ENCODE measurements at places on chromosomes 7 and 10.

GRCh38 chr10:82245906-82246560 lies 371.0 kb downstream of the NRG3 start:
- DNase-seq = no peak

DNA sequence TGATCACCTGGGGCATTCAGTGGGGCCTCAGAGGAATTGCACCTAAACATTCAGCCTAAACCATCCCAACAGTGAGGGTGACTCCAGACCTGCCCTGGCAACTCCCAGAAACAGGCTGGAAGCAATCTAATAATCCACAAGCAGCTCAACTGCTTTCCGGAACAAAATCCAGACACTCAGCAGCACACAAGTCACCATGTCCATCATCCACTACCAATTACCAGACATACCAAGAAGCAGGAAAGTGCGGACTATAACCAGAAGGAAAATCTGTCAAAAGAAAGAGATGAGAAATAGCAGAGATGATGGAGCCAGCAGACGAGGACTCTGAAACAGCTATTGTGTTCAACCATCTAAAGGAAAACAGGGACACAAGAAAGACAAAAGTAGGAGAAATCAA lies 342.6 kb upstream of the ZMIZ1 start:
- DNase-seq = no peak

GRCh38 chr10:70743430-70743788 lies 41.8 kb downstream of the TBATA start:
- no peak for DNase-seq

GRCh38 chr10:119680050-119680449 lies 28.9 kb downstream of the BAG3 start:
- DNase-seq = no peak

GRCh38 chr7:116420003-116420402 lies 79.5 kb upstream of the CAV2 start:
- no peak for DNase-seq

GRCh38 chr10:71396084-71396710 lies 523 bp upstream of the CDH23 start:
- DNase-seq = no peak

- no peak for DNase-seq
Measured at GRCh38 chr10:6140141-6140841, 51.5 kb downstream of the RBM17 start.
